A172 (cell line): ENCODE measurements at places on chromosomes 6 and 20. TPM values are rescaled to one million over a fixed set of nuclear protein-coding genes. Genes with fewer than 3 reads are reported as not detected.

TRERF1 gene
- total RNA-seq, result 3.4 and 3.5 TPM in 2 replicates

CLPSL2 gene
- total RNA-seq, result 4.7 TPM in 1 of 2 replicates, not detected in the other

GUCA1A gene
- total RNA-seq, result not detected in 2 replicates

DNA sequence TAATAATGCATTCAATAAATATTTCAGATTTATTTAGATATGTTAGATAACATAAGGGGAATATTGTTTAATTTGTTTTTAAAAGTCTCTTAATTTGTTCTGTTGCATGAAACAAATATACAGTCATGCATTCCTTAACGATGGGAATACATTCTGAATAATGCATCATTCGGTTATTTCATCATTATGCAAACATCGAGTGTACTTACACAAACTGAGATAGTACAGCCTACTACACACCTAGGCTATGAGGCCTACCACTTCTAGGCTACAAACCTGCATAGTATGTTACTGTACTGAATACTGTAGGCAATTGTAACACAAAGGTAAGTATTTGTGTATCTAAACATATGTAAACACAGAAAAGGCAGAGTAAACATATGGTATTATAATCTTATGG, 118.7 kb downstream of the EPHA7 start:
- DNase-seq, result no peak

- no peak for DNase-seq
Measured at GRCh38 chr20:62344782-62345181, 22.3 kb downstream of the LAMA5 start.

GRCh38 chr20:43507150-43508080, at the start of gene L3MBTL1:
L3MBTL1 (plus strand) TSS chr20:43507697; CDS start chr20:43513504, 5,807 bp downstream.
- no peak for DNase-seq
